ENCODE measurements at places on chromosomes 6 and 20. TPM values are rescaled to one million over a fixed set of nuclear protein-coding genes. Genes with fewer than 3 reads are reported as not detected.

DNA sequence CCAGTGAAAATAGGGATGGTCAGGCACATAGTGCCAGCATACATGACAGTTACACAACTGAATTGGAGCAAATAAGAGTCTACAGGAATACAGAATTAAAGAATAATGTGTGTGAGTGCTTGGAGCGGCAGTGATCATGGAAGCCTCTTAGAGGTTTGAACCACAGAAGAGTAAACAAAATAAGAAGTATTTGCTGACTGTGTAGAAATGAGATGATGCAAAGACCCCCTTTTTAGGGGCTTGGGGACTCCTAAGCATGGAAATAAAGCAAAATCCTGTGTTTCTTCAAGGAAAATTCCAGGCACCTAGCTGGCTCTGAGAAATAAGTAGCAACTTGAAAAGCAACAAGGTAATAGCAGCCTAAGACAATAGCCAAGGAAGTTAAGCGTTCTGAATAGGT is 6.8 kb downstream of the OR2H2 start:
- no peak for DNase-seq

DNA sequence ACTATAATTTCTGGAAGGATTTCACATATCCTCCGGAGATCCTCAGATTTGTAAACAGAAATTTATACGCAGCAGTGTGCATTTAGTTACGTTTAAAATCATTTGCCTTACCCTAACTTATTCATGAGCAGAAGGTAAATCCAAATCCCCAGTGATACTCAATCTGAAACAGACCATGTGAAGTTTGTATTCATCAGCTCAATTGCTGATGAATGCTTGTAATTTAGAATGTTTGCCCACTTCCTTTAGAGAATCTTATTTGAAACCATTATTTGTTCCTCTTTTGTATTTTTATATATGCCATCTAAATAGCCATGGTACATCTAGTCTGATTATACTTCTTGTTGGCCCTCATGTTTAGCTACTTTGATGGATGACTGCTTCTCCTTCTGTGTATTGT is 15.4 kb downstream of the TAAR1 start:
- DNase-seq = no peak

DNA sequence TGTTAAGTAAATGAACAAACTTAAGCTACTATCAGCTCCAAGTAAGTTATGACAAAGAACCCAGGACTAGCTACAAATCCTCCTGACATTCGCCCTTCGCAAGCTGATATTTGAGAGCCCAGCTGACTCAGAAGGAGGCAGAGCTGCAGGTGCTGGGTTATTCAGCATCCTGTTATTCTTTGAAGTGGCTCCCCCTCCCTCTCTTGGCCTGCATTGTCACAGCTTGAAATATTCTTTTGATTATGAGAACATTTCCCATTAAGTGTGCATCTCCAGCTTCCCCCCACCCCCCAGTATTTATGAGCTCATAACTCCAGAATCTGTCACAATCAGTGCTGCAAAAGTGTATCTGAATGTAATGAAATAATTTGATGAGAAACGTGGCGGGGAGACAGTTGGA is 78.8 kb upstream of the RALY start:
- peak; percentile 80 for DNase-seq

Gene CST1
- total RNA-seq = not detected

Gene IRF4
- not detected for total RNA-seq
